Stimulated activated CD4-positive, alpha-beta T cell treated with anti-CD3 and anti-CD28 coated beads, Interleukin-15, amount 100 ng/mL, for 1 hour (primary cell): ENCODE measurements at places on chromosomes 7 and 10.

- DNase-seq: no peak
Measured at GRCh38 chr7:29095631-29096445, 50.5 kb downstream of the CPVL start.

DNA sequence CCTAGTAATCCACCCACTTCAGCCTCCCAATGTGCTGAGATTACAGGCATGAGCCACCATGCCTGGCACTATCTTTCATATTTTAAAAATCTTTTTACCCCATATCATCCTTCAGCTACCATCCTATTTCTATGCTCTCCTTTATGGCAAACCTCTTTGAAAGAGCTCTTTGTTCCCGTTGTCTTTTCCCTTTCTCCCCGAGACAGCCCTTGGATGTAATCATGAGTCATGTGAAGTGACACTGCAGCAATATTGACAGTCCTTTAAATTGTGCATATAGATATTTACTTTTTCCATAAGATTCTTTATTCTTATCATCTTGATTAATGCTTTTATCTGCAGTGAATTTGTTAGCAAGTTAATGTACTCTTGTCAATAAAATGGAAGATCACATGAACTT is 286.6 kb downstream of the ANKRD7 start:
- no peak for DNase-seq

GRCh38 chr7:71236230-71237105 is 104.5 kb downstream of the GALNT17 start:
- DNase-seq: no peak

GRCh38 chr7:104982308-104983075 is 31.5 kb upstream of the KMT2E start:
- no peak for DNase-seq

DNA sequence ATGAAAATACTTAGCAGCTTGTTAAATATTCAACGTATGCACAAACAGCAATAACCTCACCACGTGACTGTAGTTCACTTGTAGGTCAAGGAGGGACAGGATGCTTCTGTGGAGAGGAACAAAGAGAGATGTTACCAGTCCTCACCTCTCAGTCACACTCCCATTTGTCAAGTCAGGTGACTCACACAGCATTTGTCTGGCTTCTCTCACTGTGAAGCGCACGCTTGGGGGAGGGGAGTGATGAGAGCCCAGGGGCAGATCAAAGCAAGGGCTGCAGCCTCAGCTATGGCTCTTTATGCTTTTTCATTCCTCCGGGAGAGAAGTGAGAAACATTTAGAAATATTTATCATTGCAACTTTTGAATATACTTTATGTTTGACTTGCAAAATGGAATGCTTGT is 2.9 kb upstream of the RBM20 start:
- DNase-seq: no peak

DNA sequence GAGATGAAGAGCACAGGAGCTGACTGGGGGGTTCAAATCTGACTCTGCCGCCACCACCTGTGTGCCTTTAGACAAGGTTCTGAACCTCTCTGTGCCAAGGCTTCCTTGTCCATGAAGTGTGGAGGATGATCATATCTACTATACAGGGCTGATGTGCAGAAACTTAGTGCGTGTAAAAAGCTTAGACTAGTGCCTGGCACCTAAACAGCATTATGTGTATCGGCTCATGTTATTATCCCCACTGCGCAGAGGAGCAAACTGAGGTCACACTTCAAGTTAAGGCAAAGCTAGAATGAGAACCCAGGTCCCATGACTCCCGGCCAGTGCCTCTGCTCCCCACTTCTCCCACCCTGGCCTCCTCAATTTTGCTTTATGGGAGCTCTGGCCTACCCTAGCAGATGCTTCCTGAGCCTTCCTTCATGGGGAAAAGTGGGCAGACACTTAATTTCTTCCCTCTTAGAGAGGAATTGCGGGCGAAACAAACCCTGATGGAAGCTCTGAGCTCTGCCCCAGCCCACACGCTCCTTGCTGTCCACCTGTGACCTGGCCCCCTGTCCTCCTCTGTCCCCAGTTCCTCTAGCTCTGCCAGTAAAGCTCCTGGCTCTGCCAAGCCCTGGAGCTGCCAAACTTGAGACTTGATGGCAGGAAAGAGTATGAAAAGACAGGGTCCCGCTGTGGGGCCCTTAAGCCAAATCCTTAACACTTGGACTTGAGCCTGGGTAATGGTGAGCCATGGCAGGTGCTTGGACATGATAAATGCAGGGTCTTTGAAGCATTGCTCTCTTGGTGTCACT is 71.0 kb downstream of the CDH23 start:
- DNase-seq: no peak

GRCh38 chr10:69449841-69450240 is 1.4 kb upstream of the TSPAN15 start:
- DNase-seq: no peak

DNA sequence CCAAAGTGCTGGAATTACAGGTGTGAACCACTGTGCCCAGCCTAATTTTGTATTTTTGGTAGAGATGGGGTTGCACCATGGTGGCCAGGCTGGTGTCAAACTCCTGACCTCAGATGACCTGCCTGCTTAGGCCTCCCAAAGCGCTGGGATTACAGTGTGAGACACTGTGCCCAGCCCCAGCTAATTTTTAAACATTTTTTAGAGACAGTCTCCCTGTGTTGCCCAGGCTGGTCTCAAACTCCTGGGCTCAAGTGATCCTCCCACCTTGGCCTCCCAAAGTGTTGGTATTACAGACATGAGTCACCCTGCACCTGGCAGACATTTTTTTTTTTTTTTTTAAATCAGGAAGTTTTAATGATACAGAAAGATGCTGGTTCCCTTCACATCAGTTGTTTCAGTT is 15.5 kb downstream of the DENND10 start:
- no peak for DNase-seq

- DNase-seq: no peak
Measured at GRCh38 chr7:143490717-143491306, 13.1 kb downstream of the TAS2R41 start.

GRCh38 chr10:106981452-106982075 is 182.9 kb downstream of the SORCS1 start:
- DNase-seq: no peak

GRCh38 chr10:29389493-29389892 is 100.6 kb downstream of the LYZL1 start:
- DNase-seq: no peak

GRCh38 chr10:130215151-130215930 is 79.2 kb downstream of the GLRX3 start:
- no peak for DNase-seq

GRCh38 chr7:37174460-37174859 is 274.2 kb downstream of the ELMO1 start:
- no peak for DNase-seq

DNA sequence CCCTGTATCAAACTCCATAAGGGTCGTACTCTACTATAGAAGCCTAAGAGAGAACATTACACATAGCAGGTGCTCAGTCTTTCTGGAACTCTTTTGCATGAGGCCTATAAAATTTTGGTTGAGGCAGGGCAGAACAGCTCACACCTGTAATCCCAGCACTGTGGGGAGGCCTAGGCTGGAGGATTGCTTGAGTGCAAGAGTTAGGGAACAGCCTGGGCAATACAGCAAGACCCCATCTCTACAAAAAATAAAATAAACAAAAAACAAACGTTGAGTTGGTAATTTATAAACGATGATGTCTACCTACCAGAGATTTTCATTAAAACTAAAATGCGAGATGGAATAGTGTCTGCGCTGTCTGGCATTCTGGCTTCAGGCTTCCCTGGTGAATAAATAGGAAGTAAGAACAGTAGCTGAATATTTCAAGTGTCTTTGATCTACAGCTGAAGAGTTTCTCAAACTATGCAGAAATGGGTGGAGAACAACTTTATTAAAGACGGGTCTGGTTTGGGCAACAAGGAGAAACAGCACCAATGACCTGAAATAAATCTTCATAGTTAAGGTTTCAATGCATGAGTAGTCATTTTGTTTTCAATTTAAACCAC is 774 bp downstream of the PON2 start:
- no peak for DNase-seq

DNA sequence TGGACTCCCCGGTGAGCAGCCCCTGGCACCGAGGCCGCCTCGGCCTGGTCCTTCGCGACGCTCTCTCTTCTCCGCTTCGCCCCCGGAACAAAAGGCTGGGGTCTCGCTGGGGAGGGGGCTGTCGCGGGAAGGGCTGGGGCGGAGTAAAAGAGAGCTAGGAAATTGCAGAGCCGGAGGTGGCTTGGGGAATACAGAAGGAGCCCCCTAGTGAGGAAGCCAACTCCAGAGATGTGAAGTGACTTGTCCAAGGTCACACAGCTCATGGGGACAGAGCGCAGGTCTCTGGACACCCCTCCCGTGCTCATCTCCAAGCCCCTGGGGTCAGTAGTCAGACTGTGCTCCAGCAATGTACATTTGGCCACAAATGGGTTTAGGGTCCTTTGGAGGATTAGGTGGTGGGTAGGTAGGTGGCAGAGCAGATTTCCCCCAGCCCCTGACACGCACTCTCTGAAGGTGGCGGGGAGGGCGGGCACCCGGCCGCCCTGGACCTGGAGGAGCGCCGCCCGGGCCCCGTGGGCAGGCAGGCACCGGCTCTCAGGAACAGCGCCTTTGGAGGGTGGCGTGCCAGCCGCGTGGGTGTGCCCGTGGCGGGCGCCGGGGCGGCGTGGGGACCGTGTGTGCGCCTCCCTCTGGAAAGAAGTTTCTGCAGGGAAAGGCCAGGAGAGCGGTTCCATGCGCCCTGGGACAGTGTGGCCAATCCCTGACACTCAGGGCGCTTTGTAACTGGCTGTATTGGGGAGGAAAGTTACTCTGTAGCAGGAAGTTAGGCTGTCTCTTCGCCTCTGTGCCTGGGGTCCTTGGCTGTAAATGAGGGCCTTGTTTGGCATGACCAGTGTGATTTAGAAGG is 910 bp downstream of the WIPF3 start:
- no peak for DNase-seq

DNA sequence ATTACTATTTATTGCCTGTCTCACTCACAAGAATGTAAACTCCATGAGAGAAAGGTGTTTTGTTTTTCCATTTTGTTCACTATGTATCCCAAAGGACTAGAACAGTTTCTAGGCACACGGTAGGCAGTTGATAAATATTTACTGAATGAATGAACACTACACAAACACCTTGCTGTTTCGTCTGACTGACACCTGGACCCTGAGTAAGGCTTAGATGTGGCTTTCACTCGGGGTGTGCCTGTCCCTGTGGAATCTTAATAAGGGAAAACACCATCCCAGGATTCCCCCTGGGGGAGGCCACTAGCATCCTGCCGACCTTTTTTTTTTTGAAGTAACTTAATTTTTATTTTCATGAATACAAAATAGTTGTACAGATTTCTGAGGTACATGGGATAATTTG is 66.6 kb upstream of the STEAP1B start:
- DNase-seq: no peak

DNA sequence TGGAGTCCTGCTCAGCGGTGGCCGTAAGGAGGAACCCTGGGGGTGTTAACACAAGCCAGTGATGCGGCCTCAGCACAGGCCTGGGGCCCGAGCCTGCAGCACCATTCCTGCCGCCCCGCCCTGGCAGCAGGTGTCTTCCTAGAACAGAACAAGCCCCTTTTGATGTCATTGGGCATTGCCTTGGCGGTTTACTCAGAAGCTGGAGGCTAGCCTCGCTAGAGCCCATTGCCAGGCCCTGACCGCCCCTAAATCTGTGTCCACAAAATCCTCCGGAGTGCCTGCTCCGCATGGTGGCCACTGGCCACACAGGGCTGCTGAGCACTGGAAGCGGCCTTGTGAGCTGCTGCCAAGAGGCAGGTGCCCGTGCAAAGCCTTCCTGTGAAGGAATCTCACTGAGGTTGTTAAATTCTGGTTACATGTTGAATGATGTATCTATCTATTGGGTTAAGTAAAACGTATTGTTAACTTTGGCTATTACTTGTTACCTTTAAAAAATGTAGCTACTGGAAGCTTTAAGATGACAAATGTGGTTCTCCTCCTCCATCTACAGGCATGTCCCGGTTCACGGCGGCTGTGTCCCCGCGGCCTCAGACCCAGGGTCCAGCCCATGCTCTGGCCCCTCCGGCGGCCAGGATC is 1.2 kb upstream of the INPP5A start:
- no peak for DNase-seq

GRCh38 chr7:45151131-45151684 is 6.4 kb upstream of the RAMP3 start:
- no peak for DNase-seq

GRCh38 chr7:46003161-46003560 is 82.1 kb upstream of the IGFBP3 start:
- DNase-seq: no peak

- DNase-seq: no peak
Measured at GRCh38 chr7:113071465-113071864, 15.2 kb downstream of the GPR85 start.

GRCh38 chr10:21803374-21803773 is 200.2 kb downstream of the DNAJC1 start:
- no peak for DNase-seq

GRCh38 chr7:37027557-37028341 is 303.5 kb upstream of the AOAH start:
- DNase-seq: no peak

GRCh38 chr7:96005271-96005670 is 232.9 kb downstream of the DYNC1I1 start:
- DNase-seq: no peak
